ENCODE measurements at places on chromosomes 7 and 10. TPM values are rescaled to one million over a fixed set of nuclear protein-coding genes. Genes with fewer than 3 reads are reported as not detected.

DNA sequence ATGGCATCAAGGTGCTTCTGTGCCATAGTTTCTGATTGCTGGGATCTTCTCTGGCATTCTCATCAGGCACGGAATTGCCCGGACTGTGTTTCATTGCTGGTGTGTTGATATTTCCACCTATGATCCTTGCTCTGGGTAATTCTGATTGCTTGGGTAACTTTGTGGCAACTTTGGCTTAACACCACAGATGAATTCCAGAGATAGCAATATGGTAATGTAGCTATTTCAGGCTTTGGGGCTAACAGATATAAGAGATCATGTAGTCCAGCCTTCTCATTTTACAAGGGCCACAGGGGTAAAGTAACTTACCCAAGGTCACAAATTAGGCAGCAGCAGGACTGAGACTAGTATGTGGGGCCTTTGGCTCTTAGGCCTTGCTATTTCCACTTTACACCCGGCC, 53.9 kb upstream of the PLPP4 start:
- DNase-seq, result no peak

- no peak for DNase-seq
Measured at GRCh38 chr10:89503652-89504370, 31.6 kb downstream of the SLC16A12 start.

- DNase-seq, result no peak
Measured at GRCh38 chr10:4384245-4384644, 441.8 kb upstream of the AKR1E2 start.

DNA sequence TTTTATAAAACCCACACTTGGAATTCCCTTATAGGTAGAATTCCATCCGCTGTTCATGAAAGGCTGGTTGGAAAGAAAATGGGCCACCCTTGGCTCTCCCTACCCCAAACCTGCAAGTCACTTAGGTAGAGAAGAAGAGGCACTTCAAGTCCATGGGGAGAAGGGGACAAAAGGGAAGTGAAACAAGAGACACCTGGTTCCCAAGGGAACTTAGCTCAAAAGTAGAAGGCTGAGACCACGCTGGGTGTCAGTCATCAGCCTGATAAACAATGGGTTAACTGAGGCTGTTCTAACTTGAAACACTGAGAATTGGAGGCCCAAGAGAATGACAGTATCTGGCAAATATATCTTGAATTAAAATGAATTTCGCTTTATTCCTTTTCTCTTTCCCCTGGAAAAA, 330.8 kb upstream of the NFE2L3 start:
- DNase-seq, result no peak

Gene CAV1
- total RNA-seq, result 284 TPM

Gene ECHDC3
- not detected for total RNA-seq

- DNase-seq, result no peak
Measured at GRCh38 chr10:126476246-126476645, 88.0 kb upstream of the ADAM12 start.

DNA sequence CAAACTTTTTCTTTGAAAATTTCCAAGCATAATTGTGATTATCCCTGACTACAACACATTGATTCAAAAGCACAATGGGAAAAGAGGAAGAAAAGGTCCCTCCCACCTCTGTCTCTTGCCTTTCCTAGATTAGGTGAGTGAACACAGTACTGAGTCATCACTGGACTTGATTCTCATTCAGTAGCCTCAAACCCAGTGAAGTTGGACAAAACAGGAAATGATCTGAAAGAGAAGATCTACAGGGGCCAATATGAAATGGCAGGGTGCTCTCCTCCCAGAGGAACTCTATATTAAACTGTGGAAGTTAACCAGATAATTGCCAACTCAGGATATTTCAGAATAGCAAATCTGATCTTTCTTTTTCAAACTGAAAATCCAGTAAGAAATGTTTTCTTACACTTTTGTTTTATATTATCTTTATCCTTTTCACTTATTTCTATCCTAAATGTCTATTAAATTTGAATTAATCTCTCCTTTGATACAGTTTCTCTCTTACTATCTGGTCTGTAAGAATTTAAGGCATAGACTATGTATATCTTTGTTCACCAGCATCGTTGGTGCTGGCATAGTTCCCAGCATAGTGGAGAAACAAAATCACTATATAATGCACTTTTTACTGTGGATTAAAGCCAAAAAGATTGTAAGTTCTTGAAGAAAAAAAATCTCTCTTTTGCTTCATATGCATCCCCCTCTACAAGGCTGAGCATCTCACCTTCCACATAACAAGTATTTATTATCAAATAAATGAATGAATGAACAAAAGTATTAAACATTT, 41.4 kb upstream of the IKZF1 start:
- DNase-seq, result no peak

GRCh38 chr7:96330193-96330592, 8.3 kb upstream of the SLC25A13 start:
- DNase-seq, result no peak

- DNase-seq, result no peak
Measured at GRCh38 chr10:99938563-99938962, 71.2 kb downstream of the DNMBP start.

Gene SMARCD3
- total RNA-seq, result 8.6 TPM

DNA sequence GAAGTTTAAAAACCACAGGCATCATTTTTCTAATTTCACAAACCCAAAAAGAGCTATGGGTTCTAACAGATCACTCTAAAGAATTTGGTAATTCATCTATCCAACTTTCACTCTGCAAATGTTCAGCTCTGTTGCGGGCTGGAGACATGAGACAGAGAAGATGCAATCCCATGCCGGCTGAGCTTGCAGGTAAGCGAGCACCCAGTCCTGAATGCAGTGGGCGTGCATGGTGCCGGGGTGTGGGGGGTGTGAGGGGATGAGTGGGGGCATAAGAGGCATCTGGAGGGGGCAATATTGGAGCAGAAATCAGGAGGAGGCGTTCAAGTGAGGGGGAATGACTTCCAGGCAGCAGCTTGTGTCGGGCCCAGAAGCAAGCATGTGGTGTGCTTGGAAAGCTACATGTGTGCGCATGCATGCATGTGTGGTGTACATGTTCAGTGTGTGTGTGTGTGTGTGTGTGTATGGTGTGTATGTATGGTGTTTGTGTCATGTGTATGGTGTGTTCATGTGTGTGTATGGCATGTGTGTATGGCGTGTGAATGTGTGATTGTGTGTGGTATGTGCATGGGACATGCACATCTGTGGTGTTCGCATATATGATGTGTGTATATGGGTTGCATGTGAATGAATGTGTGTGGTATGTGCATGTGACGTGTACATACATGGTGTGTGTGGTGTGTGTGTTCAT, 172.9 kb downstream of the PRKCQ start:
- DNase-seq, result no peak

DNA sequence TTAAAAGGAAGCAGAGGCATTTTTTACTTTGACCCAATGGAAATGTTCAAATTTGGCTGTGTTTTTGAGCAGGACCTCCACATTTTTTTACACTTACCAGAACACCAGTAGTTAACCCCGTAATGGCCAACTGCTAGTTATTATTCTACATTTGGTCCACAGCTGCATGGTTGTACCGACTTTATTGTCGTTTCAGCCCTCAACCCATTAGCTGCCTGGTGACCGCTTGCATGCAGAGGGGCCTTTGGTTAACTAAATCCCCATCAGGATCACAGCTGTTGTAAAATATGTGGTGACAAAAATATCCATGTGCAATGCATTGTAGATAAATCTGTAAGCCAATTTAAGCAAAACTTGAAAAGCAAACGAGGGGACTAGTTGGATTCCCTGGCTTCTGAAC, 342.2 kb upstream of the MEOX2 start:
- no peak for DNase-seq

- DNase-seq, result no peak
Measured at GRCh38 chr10:2933071-2933470, 134.3 kb upstream of the PFKP start.

Gene GRID1
- not detected for total RNA-seq

DNA sequence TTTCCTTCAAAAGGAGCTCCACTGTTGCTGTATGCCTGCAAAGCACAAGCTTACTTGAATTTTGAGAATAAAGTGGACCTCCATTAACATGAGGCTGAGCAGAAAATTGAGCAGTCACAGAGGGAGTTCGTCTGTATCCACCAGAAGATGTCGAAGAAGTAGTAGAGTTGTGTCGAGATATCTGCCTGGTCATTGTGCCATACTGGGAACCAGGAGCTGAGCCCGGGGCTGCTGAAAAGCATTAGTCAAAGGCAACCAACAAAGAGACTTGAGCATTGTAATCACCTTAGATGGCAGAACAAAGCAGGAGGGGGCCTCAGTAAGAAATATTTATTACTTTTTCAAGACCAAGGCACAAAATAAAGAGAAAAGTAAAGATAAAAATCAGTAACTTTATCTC, 61.5 kb downstream of the PDSS1 start:
- no peak for DNase-seq

DNA sequence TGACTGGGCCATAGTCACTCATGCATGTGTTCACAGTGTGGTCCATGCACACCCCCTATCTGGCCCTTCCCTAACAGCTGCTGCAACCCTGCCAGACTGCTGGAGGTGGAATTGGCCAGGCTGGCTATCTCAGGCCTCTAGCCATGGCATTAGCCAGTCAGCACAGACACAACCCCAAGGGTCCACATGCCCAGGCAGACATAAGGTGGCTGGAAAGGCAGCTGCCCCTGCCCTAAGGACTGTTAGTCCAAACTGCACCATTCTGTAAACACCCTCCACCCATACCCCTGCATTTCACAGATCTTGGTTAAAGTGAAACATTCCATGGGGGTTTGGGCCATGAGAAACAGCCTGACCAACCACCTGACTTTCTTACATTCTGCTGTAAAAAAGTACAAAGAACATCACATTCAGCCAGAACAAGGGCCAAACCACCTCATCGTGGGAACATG, 137.4 kb upstream of the KCNMA1 start:
- no peak for DNase-seq

Gene CCDC146
- not detected for total RNA-seq

DNA sequence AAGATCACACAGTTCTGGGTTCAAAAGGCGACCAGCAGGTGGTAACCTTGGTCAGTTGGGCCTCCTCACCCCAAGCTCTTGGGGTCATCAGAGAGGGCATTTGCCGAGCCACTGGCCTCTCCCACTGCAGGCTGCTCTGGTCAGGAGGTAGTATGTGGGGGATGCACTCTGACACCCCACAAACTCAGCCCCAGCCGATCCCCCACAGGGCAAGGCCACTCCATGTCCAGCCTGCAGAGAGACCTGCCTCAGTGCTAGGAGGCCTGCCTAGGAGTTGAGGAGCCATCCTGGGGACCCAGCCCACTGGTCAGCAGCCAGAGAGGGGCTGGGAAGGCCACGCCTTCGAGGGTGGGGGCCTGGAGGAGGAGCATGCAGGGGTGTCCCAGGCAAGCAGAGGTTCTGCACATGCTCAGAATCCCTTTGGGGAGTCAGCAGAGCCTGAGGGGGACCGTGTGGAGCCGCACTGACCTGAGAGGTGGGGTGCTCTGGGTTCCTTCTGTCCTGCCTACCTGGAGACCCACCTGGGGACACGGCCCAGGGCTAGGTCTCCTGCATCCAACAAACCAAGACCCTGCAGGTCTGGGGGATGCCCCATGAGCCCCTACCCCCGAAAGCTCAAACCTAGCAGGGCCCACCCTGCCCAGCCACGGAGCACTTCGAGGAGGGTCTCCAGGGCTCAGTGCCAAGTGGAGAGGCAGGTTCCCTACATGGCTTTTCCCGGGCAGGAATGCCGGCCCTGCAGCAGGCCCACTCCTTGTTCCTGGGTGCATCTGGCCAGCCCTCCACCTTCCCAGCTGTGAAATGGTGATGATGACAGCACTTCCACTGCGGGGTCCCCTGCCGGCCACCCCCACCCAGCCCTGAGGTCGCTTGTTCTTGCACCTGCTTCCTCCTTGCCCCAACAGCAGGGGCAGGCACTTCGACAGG, 58.5 kb downstream of the RASGEF1A start:
- DNase-seq, result no peak

GRCh38 chr10:114258274-114258840, 19.3 kb downstream of the VWA2 start:
- DNase-seq, result no peak

Gene ADD3
- 30.3 TPM for total RNA-seq

DNA sequence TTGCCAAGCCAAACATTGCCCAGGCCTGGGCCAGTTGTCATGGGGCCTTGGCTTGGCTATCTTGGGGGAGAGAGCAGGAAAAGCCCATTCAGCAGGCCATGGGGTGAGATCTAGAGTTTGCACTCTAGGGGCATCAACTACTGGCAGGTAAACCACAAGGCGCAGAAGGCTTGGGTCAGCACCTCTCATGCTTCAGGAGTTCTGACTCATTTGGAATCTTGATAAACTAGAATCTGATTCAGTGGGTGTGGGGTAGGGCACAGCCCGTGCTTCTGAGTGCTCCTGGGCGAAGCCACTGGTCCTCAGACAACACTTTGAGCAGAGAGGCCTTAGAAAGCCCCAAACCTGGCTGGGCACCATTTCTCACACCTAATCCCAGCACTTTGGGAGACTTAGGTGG, 81.1 kb downstream of the RGS10 start:
- DNase-seq, result peak; percentile 94

GRCh38 chr7:2728316-2729030, 40.5 kb downstream of the AMZ1 start:
- DNase-seq, result no peak

GRCh38 chr7:44709945-44710596, 38.6 kb upstream of the ZMIZ2 start:
- DNase-seq, result no peak

DNA sequence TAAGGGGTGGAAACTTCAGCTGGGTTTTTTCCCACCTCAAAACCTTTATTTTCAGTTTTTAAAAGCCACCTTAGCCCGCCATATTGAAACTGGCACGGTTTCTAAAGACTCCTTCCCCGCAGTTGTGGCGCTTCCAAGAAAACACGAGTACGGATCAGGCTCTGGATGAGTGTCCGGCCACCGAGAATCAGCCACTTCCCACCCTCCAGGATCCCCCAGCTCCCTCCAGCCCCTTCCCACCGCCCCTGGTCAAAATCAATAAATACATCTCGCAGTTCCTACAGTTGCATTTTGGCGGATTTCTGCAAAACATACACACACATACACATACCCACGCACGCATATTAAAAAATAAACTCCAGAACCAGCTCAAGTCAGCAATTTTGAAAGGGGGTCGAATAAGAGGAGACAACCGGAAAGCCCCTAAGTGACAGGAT, 1.1 kb downstream of the SFMBT2 start:
- no peak for DNase-seq

GRCh38 chr7:87933953-87934698, at the start of gene ADAM22:
TSS of gene ADAM22 (plus strand) at chr7:87934251. CDS start at chr7:87934466, 215 bp downstream.
- peak; percentile 80 for DNase-seq

- no peak for DNase-seq
Measured at GRCh38 chr7:130379532-130379920, 768 bp upstream of the CPA1 start.

DNA sequence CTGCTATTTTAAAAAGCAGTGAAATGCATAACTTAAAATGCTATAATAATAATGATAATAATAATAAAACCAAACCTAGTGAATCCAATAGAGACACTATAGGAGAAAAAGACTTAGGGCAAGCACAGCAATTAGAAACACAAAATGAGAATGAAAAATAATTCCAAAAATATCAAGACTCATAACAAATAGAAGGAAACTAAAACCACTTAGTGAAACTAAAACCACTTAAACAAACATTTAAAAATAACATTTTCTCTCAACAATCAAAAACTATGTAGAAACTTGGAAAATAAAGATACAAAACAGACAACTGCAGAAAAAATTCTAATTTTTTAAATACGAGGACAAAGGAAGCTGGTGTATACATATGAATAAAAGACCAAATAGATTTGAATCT, 655.2 kb upstream of the NRG3 start:
- no peak for DNase-seq

- DNase-seq, result no peak
Measured at GRCh38 chr7:139702313-139702731, 75.5 kb downstream of the HIPK2 start.

Gene SLC16A9
- total RNA-seq, result 12.8 TPM

- no peak for DNase-seq
Measured at GRCh38 chr7:71780282-71780681, 631.9 kb downstream of the CALN1 start.

Gene OR2F1
- total RNA-seq, result not detected

Gene SEMA4G
- total RNA-seq, result 2.6 TPM
